ENCODE measurements at places on chromosomes 3 and 15. TPM values are rescaled to one million over a fixed set of nuclear protein-coding genes. Genes with fewer than 3 reads are reported as not detected.

The PLSCR1 gene
- 62.2 TPM for total RNA-seq

The WDR49 gene
- total RNA-seq: not detected

The PLXND1 gene
- 407 TPM for total RNA-seq

The ZNF662 gene
- 7.7 TPM for total RNA-seq

The RAD51 gene
- not detected for total RNA-seq

The UROC1 gene
- total RNA-seq: not detected

The RTP1 gene
- not detected for total RNA-seq

The BRPF1 gene
- total RNA-seq: 18.6 TPM

The CRYGS gene
- not detected for total RNA-seq

The CLDN16 gene
- not detected for total RNA-seq

The LCMT2 gene
- total RNA-seq: 1.2 TPM

GRCh38 chr3:118671192-118671591 lies 363.5 kb downstream of the IGSF11 start:
- no peak for DNase-seq

GRCh38 chr3:39327053-39327745 lies 2.3 kb upstream of the CCR8 start:
- no peak for DNase-seq

DNA sequence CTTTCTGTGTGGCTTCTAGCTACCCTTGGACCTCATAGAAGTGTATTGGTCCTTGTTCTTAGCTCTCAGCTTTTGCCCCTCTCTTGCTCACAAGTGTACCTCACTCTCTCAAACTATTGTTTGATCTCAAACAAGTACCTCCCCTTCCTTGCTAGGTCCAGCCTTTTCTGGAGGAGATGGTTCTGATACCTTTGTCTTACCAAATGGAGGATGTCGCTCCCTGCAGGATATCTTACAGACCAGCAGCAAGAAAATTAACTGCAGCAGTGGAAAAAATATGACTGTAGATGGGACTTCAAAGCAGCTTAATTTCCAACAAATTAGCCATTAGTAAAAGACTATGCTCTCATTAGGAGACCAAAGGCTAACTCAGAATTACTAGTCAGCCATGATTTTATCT lies 388.1 kb upstream of the ROBO2 start:
- no peak for DNase-seq

DNA sequence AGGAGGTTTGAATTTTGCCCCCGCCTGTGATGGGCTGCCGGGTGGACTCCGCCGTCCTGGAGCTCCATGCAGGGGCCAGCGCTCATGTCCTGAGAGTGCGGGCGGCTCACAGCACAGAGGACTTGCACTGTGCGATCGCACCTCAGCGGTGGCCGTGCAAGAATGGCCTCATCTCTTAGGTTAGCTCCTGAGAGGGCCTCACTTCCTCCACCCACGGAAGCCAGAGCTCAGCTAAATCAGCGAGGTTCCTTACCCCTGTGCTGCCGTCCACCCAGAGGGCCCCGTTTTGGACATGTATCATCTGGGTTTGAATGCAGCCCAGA lies 72.0 kb upstream of the PCSK6 start:
- no peak for DNase-seq

- no peak for DNase-seq
Observed at GRCh38 chr15:37929238-37929637, 5.2 kb upstream of the TMCO5A start.

DNA sequence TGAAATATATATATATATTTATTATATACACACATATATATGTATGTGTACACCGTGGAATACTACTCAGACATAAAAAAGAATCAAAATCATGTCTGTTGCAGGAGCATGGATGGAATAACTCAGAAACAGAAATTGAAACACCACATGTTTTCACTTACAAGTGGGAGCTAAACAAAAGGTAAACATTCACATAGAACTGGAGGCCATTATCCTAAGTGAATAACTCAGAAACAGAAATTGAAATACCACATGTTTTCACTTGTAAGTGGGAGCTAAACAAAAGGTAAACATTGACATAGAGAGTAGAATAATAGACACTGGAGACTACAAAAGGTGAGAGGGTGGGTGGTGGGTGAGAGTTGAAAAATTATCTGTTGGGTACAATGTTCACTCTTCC lies 171.5 kb upstream of the GOLIM4 start:
- no peak for DNase-seq

DNA sequence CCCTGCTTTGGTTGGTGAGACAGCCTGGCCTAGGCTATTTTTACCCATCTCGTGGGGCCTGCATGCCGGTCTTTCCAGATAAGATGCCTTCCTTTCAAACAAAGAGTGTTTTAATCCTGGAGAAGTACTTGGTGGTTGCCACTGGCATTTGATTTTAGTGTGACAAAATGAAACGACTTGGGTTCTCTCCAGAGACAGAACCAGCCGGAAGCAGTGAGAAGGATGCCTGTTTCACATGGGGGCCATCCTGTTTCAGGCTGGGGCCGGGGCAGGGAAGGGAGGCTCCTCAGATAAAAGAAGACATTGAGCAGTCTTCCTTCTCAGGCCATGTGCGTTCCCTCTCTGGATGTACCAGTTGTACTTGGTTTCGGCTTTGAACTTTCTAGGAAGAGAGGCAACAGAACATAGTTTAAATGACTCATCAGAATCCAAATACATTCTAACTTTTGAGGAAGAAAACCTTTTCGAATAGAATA lies 74.9 kb downstream of the TOP2B start:
- no peak for DNase-seq

DNA sequence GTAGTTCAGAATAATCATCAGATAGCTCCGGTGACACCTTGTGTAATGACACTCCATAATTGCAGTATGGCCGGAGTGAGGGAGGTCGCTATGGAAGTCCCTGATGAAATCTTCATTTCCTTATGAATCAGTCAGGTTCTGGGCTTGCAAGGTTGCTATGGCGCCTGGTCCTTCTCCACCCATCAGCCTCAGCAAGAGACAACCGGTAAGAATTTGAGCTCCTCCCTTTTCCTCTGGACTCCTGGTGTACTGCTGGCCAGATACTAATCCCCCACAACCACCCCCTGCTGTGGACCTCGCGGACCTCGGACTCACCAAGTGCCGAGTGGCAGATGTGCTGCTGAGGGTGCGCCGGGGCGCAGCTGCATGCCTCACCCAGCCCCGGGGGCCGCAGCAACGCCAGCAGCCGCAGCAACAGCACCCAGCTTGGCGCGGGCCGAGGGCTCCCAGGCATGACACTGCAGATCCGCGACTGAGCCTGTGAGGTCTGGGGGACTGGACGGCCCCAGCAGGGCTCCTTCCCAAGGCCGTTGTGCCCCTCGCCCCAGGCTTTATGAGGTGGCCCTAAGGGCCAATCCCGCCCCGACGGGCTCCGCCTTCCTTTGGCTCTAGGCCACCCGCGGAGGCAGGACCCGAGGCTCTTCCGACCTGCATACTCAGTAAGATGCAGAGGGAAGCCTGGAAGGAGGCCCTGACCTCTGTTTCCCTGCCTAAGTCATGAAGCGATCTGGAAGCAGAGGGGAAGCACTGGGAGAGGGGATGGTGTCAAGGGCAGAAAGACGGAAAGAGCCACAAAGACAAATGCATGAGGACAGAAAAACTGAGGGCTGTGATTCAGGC lies at the start of gene TIMP4:
TIMP4 (minus strand) TSS at position 526 of the 840 bp plus-strand sequence; CDS start at position 454, 72 bp downstream.
- DNase-seq: peak; percentile 77

DNA sequence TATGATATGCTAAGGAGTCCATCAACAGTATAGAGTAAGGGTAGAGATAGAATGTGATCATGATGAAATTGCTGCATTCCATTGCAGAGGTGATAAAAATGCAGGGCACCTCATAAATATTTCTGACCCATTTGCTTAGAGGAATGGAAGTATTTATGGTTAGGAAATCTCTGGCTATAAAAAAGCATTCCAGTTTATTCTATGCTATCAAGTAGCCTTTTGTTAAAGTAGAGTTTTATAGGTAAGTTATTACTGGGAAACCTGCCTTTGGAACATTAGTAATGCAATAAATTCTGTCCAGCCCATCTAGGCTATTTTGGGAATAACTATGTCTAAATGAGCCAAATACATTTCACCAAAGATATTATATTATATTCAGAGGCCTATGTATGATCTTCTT lies 19.8 kb upstream of the STRIT1 start:
- DNase-seq: no peak

GRCh38 chr3:138781012-138781470 lies 53.7 kb downstream of the PIK3CB start:
- DNase-seq: no peak

DNA sequence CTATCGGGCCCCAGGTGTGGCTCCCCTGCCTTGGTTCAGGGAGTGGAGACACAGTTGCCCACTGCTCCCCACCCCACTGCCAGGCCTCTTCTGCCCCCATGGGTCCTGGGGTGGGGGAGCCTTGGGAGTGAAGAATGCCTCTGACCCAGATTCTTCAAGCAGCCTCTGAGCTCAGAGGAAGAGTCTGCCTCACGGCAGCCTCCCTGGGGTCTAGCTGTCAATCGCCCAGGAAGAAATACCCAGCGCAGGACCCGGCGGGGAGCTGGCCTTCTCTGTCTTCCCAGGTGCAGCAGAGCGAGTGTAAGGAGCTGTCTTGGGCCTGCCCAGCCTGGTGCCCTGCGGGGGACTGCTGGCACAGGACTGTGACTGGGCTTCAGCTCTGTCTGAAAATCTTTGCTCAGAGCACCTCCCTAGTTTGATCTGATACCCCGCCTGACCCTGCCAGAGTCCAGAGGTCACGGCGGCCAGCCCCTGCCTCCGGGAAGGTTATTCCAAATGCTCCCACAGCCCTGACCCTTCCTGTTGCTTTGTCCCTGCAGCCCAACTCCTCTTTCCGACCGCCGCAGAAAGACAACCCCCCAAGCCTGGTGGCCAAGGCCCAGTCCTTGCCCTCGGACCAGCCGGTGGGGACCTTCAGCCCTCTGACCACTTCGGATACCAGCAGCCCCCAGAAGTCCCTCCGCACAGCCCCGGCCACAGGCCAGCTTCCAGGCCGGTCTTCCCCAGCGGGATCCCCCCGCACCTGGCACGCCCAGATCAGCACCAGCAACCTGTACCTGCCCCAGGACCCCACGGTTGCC lies 11.0 kb downstream of the ANKRD63 start:
- no peak for DNase-seq

DNA sequence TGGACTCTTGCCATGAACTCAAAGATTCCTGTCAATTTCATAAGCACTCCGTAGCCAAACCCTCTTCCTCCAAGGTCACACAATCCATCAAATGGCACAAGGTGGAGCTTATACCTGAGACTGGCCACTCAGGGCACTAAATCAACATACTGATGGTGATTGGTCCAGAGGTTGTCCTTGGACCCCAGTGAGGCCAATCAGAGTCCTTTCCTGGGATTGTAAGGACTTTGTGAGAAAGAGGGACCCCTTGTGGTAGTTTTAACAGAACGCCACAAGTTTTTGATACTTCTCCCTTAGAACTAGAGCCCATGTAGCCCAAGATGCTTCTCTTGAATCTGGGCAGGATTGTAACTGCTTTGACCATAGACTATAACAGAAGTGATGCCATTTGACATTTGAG lies 44.4 kb upstream of the LARS2 start:
- DNase-seq: no peak

DNA sequence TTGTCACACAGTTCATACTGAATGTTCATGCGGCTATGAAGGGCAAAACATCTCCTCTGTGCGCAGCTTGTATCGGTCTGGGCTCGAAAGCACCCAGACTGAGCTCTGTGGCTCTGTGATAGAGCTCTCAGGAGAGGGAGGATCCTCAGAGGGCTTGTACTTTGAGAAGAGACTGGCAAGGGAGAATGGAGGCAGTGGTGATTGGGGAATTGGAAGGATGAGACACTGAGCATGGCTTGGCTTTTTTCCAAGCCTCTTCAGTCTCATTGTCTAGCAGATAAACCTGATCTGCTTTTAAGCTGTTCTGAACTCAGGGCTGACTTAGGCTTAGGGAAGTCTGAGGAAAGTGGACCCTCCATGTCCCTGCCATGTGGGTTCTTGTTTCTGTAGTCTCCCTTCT lies 43.0 kb downstream of the RAD54L2 start:
- DNase-seq: no peak

DNA sequence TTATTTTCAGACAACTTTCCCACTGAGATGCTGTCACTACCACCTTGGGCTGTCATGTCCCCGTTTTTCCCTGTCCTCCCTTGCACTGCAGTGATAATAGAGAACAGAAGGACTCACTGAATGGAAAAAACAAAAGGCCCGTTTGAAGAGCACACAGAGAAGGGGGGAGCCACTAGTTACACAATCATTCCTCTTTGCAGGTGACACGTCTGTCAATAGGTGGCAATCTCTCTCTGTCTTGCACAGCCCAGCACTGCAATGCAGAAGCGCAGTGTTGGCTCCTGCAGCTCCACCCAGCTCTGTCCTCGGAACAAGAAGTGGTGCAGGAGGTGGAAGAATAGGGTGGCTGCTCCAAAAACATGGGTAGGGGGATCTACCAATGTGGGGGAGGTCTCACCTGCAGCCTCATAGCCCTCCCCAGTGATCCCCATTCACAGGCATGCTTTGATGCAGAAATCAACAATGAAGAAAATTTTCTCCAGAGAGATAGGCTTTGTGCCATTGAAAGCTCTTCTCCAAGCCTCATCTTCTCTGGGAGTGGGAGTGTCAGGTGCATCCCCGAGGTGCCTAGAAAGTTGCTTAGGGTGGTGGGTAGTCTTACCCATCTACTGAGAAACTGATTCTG lies 31.8 kb downstream of the FSTL1 start:
- no peak for DNase-seq

- no peak for DNase-seq
Observed at GRCh38 chr3:47024932-47025331, 45.5 kb downstream of the NBEAL2 start.

- no peak for DNase-seq
Observed at GRCh38 chr3:144343777-144344176, 372.2 kb downstream of the DIPK2A start.

- no peak for DNase-seq
Observed at GRCh38 chr3:26535151-26535550, 87.4 kb upstream of the LRRC3B start.

DNA sequence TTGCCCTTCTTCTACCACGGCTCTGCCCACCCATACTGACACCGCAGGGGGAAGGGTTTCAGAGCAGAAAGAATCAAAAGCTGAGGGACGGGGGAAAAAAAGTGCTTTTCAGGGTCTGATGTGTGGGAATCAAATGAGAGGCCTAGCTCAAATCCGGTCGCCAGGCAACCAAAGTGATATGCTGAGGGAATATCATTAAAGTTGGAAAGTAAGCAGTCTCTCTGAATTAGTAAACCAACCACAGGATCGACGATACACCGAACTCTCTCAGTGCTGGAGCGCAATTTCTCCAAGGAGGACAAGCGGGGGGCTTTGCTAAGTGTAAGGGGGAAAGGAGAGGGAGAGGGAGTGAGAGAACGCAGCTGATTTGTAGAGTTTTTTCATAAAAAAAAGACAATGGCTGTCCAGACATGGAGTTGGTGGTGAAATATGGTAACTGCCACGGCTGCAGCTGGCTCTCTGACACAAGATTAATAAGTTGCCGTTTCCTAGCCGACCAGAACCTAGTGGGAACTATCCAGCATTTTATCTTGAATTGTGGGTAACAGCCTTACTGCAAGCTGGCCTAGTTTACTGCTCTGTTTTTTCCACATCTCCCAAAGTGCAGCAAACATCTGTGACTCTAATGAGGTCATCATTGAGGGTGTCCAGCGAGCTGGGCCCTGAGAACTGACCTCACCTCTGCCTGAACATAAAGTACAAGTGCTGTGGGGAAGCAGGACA lies 530.2 kb downstream of the SOX2 start:
- DNase-seq: no peak

GRCh38 chr3:183435661-183436060 lies 7.2 kb upstream of the MCF2L2 start:
- no peak for DNase-seq

GRCh38 chr3:16463119-16463518 lies 50.4 kb downstream of the RFTN1 start:
- DNase-seq: no peak

GRCh38 chr3:71369701-71370391 lies 213.7 kb downstream of the FOXP1 start:
- DNase-seq: no peak

GRCh38 chr3:52200981-52201679 lies 3.2 kb downstream of the ALAS1 start:
- no peak for DNase-seq
